ENCODE measurements at places on chromosomes 11 and 22.

- no peak for DNase-seq
Observed at GRCh38 chr11:17397311-17398002, 9.0 kb upstream of the KCNJ11 start.

DNA sequence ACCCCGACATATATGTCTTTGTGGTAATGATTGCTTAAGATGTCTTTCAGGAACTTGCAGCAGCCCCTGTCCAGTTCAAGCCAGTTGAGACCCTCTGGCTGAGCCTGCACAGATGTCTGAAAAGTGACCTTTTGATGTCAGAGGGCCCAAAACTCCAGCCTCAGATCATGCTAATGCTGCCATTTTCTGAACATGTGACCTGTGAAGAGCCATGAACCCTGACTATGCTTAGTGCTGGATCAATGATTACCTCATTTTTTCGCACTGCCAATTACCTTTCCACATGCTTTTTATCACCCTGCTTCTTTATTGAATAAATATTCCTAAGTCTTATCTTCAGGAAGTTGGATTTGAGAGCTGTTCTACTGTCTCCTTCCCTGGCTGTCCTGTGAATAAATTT, 6.9 kb upstream of the CYP2R1 start:
- DNase-seq, result no peak

DNA sequence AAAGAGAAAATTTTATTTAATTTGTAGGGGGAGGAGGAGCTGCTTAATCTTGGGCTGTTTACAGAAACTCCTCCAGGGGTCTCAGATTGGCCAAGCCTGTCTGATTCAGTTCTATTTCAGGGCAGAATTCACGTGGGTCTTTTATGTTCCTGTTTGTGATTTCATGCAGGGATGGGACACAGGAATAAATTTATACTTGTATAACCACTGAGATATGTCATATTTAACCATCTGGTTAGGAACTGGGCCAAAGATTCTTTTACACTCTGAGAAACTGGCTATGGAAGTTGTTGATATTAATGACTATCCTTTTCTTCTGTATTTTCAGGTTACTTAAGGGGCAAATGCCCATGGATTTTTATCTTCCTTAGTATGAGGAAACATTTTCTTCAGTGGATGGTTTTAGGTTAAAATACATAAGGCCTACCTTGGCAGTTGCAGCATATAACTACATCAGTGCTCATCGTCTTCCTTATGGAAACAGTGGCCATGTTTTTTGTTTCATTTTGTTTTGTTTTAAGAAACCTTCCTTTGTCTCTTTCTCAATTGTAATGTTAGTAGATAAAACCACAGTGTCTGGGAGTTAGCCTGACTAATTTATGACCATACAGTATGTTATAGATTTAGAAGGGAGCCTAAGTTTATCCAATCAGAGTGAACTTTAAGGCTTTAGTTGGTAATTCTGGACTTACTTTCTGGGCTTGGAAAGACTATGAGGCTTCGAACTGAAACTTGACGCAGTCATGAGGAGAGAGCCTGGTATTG, 132.4 kb upstream of the ANO3 start:
- no peak for DNase-seq

- DNase-seq, result no peak
Observed at GRCh38 chr22:30824711-30825110, 130.0 kb downstream of the OSBP2 start.

- DNase-seq, result no peak
Observed at GRCh38 chr22:30297276-30297990, 8.1 kb upstream of the CASTOR1 start.

GRCh38 chr22:24059121-24059520, 48.0 kb downstream of the CABIN1 start:
- DNase-seq, result no peak

DNA sequence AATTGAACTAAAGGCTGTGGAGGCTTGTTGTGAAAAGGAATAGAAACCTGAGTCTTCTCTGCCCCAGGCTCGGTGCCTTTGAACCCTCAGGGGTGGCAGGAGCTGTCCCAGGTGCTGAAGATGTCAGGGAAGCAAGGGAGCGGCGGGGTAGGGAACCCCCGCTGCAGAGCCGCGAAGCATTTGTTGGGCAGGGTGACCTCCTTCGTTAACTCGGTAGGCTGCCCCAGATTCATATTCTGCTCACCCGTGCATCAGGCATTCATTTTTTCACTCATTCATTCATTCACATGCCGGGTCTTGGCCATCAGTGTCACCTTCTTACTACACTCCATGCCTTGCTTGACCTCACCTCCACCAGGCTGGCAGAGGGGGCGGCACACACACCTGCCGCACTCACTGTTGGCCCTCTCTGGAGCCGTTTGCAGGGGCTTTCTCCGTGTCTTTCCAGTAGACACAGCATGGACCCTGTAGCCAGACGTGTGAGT, 618.9 kb downstream of the BRD1 start:
- DNase-seq, result no peak

GRCh38 chr11:110761131-110761530, 48.9 kb upstream of the ARHGAP20 start:
- DNase-seq, result no peak

DNA sequence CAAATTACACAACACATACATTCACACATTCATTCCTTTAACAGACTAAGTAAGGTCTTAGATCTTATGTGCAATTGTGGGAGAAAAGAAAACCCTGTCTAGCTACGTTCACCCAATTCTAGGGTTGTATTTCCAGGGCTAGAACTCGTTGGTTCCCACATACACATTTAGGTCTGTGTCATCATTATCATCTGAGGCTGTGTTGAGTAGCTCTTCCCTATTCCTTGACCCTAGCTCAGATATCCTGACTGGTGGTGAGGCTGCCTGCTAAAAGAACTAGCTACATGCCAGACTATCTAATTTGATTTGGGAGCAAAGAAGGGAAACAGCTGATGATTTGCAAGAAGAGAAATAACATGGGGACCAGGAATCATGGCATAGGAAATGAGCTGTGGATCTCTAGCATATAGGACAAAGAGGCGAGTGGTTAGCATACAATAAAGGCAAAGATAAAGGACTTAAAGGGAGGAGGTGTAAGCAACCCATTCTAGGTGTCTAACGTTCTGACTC, 27.5 kb upstream of the OR10G7 start:
- DNase-seq, result no peak

DNA sequence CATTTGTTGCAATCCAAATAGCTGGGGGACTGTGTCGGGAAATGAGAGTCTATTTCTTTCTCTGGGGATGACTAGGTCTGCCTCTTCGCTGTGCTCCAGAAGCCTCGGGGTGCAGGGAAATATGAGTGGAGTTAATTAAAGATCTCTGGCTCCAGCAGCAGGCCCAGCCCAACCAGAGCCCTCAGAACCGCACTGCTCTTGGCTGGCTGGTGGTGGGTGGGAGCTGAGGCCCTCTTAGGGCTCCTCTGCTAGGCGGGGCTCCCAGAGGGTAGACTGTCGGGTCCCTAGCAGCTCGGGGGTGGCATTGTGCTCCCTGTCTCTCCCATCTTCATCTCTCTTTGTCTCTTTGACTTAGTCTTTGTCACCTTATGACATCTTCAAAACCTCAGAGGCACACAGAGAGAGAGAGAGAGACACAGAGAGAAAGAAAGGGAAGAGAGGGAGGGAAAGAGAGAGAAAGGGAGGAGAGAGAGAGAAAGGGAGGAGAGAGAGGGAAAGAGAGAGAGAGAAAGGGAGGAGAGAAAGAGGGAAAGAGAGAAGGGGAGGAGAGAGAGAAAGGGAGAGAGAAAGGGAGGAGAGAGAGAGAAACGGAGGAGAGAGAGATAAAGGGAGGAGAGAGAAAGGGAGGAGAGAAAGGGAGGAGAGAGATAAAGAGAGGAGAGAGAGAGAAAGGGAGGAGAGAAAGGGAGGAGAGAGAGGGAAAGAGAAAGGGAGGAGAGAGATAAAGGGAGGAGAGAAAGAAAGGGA, 20.2 kb downstream of the MPPED1 start:
- no peak for DNase-seq

DNA sequence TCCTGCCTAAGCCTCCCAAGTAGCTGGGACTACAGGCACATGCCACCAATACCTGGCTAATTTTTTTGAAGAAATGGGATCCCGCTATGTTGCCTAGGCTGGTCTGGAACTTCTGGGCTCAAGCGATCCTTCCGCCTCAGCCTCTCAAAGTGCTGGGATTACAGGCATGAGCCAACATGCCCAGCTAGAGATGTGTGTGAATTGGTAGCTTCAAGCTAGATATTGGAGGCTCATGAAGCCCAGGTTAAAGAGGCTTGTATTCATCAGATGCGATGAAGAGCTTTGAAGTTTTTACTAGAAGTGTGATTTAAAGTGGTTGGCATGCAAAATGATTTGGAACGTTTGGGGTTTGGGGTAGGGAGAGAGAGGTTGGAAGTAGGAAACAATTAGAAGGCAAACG, 19.6 kb downstream of the NF2 start:
- DNase-seq, result no peak

DNA sequence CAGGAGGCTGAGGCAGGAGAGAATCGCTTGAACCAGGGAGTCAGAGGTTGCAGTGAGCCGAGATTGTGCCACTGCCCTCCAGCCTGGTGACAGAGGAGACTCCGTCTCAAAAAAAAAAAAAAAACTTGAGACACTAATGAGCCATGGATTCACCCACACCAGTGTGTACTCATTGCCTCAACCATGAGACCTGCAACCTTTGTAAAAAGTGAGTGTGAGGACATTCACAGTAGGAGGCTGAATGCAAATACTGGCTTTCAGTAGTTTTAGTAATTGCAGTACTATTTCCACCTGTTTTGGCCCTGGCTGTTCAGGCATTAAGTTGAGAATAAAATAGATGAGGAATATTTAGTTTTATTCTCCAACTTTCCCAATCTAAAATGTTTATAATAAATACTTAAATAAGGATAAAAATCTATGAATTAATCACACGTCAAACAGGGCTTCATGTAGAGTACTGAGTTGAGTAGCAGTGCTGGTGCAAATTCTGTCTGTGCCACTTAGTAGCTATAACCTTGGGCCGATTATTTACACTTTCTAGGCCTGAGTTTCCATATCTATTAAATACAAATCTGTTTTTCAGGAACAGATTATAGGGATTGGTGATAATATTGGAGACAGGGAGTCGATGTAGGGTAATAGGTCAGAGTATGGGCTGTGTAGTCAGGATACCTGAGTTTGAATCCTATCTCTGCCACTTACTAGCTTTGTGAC, 72.8 kb downstream of the PPP2R1B start:
- DNase-seq, result no peak

GRCh38 chr11:35139722-35140282, 831 bp downstream of the CD44 start:
- peak; percentile 45 for DNase-seq

GRCh38 chr11:93528252-93528651, 14.9 kb downstream of the SMCO4 start:
- DNase-seq, result no peak

- no peak for DNase-seq
Observed at GRCh38 chr22:31628362-31628761, 33.7 kb downstream of the PISD start.

DNA sequence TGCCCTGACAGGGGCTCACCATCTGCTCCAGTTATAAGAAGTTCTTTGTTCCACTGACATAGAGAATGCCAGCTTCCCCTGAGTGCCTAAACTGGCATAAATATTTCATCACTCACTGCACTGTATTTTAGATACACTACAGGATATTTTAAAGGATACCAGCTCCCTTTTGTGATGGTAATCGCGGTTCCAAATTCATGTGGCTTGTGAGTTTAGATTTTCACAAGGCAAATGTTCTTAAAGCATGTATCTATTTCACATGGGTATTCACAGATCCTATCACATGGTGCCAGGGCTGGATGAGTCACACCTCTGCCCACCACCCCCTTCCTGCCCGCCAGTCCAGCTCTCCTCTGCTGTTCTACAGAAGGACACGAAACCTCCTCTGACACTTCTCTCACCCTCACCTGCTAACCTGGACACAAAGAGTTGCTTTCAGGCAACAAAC, 105.5 kb downstream of the KCNC1 start:
- no peak for DNase-seq

- peak; percentile 32 for DNase-seq
Observed at GRCh38 chr11:34086554-34087283, 18.7 kb upstream of the NAT10 start.

DNA sequence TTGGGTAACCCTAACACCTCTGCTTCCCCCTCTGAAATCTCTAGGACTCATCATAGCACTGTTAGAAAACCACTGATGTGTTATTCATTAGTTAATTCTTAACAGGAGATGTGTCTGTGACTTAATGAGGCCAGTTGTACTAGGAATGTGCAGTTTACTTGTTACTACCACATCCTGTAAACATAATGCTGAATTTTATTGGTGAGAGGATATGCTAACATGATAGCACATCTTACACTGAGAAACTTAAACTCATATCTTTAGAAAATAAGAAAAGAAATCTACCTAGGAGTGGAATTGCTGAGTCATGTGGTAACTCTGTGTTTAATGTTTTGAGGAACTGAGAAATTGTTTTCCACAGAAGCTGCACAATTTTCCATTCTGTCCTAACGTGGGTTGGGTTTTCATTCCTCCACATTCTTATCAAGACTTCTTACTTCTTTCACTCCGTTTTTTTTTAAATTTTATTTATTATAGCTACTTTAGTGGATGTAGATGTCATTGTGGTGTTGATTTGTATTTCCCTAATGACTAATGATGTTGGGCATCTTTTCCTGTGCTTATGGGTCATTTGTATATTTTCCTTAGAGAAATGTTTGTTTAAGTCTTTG, 33.7 kb downstream of the RNF121 start:
- DNase-seq, result no peak

GRCh38 chr22:25728071-25728470, 13.9 kb upstream of the MYO18B start:
- DNase-seq, result no peak

DNA sequence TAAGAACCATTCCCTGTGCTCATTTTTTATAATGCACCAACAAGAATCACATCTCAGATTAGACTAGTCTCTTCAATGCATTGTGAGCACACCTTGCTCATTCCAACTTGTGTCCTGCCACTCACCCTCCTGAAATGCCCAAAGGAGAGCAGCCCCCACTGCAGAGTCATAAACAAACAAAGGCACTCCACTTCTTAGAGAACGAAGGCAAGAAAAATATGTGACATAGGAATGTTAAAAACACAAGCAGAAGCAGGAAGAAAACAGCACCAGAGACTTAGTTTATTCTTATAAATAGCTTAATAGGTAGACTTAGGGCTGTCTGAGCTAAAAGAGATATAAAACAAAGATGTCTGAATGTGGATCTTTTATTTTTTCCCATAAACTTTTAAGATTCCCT, 57.2 kb downstream of the GUCY1A2 start:
- DNase-seq, result no peak

DNA sequence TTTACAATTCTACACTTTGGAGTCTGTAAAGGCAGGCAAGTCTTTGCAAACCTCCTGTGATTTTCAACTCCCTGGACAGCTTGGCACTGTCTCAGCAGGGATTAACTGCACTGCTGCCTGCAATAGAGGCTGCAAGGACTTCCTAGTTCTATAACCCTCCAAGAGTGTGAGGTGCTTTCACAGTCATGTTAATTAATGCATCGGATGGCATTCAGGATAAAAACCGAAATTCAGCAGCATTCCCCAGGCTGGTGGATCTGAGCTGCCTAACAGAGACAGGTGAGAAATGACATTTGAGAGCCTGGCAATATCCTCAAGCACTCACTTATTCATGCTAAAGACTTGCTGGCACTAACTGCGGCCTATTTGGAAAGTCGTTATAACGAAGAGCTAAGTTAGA, 85.0 kb downstream of the LARGE1 start:
- DNase-seq, result no peak

GRCh38 chr11:96160732-96161306, 182.2 kb downstream of the MAML2 start:
- DNase-seq, result no peak

GRCh38 chr22:49685116-49685515, 142.6 kb downstream of the BRD1 start:
- DNase-seq, result no peak
